ENCODE measurements at places on chromosomes 1 and 21. TPM values are rescaled to one million over a fixed set of nuclear protein-coding genes. Genes with fewer than 3 reads are reported as not detected.

- H3K27me3 ChIP-seq, result no peaks in the 10 kb centered on the region
- peaks cover 14% of the 10 kb centered on the region for H3K4me1 ChIP-seq
- no peak overlapping the region for H3K27ac ChIP-seq
These were observed 277.3 kb upstream of the FMN2 start for GRCh38 chr1:239814306-239814881.

DNA sequence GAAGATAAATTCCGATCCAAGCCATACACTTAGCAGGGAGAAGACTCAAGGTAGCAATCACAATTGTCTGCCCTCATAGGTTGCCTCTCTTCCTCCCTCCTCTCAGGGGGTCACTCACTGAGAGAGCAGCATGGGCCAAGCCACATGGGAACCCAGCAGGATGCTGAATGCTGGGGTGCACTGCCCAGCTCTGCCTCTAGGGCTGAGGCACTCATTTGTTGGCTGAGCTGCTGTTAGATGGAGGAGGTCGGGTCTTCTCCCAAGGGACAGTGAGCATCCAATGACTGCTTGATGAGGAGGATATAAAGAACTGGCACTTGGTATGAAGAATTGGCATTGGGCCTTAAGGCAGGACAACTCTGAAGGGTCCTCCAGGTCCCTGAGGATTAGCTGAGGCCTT, 418.8 kb downstream of the SIPA1L2 start:
- no peak for DNase-seq
- H3K36me3 ChIP-seq, result no peaks in the 10 kb centered on the region
- no peak overlapping the region for H3K4me3 ChIP-seq
- no peaks in the 10 kb centered on the region for H3K4me1 ChIP-seq
- no peak overlapping the region for H3K27ac ChIP-seq
- H3K27me3 ChIP-seq, result no peaks in the 10 kb centered on the region

LCE2B gene
- total RNA-seq, result not detected

MAB21L3 gene
- not detected for total RNA-seq

DNA sequence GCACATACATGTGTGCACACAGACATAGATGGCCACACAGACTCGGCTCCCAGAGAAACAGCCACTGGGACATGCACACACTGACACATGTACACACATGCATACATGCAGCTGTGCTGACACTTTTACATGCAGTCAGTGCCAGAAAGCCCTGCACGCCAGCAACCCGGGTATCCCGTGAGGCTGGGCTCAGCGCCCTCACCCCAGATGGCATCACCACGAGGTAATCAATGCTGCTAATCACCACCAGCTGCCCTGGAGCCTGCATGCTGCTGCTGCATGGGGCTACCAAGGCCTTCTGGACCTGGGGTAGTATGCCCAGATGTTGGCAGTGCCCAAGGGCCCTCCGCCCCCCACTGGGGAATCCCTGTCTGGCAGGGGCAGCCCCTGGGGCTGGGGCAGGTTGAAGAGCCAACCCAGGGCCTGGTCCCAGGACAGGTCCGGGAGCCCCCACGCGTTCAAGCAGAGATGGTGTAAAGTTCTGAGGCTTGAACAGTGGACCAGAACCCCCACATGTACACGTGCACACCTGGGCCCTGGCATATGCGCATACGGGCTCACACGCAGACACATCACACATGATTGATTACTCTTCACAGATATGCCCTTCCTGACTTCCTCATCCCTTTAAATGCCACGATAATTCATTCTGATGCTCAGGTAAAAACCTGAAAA, 2.7 kb upstream of the COL16A1 start:
- no peak overlapping the region for H3K27ac ChIP-seq
- peaks cover 16% of the 10 kb centered on the region for H3K27me3 ChIP-seq
- DNase-seq, result no peak
- no peak overlapping the region for H3K4me3 ChIP-seq

GRCh38 chr1:232968391-232968790, 18.0 kb downstream of the NTPCR start:
- H3K27ac ChIP-seq, result no peak overlapping the region
- H3K36me3 ChIP-seq, result peaks cover 42% of the 10 kb centered on the region
- DNase-seq, result no peak
- H3K27me3 ChIP-seq, result no peaks in the 10 kb centered on the region
- peaks cover 6% of the 10 kb centered on the region for H3K4me1 ChIP-seq

DNA sequence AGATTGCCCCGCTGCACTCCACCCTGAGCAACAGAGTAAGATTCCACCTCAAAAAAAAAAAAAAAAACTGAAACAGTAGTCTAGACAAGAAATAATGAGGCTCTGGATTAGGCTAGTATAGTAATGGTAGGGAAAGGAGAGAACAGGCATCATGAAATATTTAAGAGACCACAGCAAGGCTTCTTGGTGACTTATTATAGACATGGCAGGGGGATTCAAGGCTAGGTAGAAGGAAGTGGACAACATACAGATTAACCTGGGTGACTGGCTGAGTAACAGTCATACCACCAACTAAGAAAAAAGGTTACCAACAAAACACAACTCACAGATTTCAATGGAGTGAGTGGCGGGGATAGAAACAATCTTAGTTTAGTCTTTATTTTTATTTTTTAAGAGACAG, 8.3 kb downstream of the NVL start:
- H3K27ac ChIP-seq, result no peak overlapping the region
- H3K36me3 ChIP-seq, result peaks cover 14% of the 10 kb centered on the region

- peaks cover 3% of the 10 kb centered on the region for H3K4me1 ChIP-seq
- no peak overlapping the region for H3K27ac ChIP-seq
- peaks cover 2% of the 10 kb centered on the region for H3K36me3 ChIP-seq
- no peaks in the 10 kb centered on the region for H3K27me3 ChIP-seq
These were observed 2.9 kb downstream of the NFYC start for GRCh38 chr1:40694353-40694874.

DNA sequence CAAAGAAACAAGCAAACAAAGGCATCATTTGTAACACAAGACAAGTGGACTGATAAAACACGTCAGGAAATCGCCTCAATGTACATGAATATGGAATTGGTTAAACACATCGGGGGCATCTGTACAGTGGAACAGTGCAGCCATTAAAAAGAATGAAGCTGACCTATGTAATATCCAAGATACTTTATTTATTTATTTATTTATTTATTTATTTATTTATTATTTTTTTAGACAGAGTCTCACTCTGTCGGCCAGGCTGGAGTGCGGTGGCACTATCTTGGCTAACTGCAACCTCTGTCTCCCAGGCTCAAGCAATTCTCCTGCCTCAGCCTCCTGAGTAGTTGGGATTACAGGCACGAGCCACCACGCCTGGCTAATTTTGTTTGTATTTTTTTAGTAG, 75.4 kb upstream of the SLC45A1 start:
- H3K4me1 ChIP-seq, result no peaks in the 10 kb centered on the region
- no peak for DNase-seq
- H3K4me3 ChIP-seq, result no peak overlapping the region
- H3K27me3 ChIP-seq, result peaks cover 2% of the 10 kb centered on the region

- H3K36me3 ChIP-seq, result peaks cover 3% of the 10 kb centered on the region
- H3K4me1 ChIP-seq, result no peaks in the 10 kb centered on the region
- H3K27me3 ChIP-seq, result no peaks in the 10 kb centered on the region
These were observed 23.5 kb downstream of the MIA3 start for GRCh38 chr1:222641269-222641948.

GRCh38 chr1:37486680-37487618, 12.6 kb downstream of the ZC3H12A start:
- H3K27me3 ChIP-seq, result no peaks in the 10 kb centered on the region
- H3K36me3 ChIP-seq, result peaks cover 44% of the 10 kb centered on the region
- peak overlapping the region; percentile 58 for H3K27ac ChIP-seq

NLRP3 gene
- 1.4 TPM for total RNA-seq

PTPN22 gene
- 0.35 TPM for total RNA-seq

DNA sequence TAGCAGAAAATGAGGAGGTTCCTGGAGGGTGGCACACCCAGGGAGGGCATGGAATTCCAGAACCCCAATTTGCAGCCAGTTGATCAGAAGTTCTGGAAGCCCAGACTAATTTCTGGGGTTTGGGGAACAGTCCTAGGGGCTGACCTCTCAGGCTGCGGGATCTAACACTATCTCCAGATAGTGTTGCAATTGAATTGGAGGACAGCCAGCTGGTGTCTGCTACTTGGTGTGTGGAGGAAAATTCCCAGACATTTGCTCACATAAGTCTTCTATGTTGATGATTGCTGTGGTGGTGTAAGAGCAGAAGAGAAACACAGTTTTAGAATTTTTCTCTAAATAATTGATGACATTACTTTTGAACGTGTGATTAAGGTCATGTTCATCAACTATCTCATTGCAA, 154.3 kb upstream of the RNPC3 start:
- no peaks in the 10 kb centered on the region for H3K27me3 ChIP-seq
- H3K36me3 ChIP-seq, result no peaks in the 10 kb centered on the region
- no peak overlapping the region for H3K27ac ChIP-seq
- DNase-seq, result no peak
- H3K4me1 ChIP-seq, result no peaks in the 10 kb centered on the region

DNA sequence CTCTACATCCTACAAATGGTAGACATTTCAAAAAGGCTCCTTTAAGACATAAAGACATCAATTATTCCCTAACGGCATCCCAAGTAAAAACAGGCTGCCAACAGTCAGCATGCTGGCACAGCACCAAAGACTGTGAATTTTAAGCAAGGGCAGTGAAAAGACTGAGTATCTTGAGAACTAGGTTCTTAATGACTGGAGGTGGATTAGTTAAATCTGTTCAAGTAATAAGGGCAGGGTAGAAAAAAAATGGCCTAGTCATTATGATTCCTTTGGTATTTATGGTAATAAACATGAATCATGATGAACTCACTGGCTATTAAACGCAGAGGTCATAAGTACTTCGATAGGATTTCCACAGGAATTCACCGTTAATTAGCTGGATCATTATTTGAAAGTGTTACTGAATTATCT, 75.2 kb downstream of the KIFAP3 start:
- peaks cover 4% of the 10 kb centered on the region for H3K36me3 ChIP-seq
- H3K4me3 ChIP-seq, result no peak overlapping the region
- H3K27ac ChIP-seq, result peak overlapping the region; percentile 81
- H3K4me1 ChIP-seq, result peaks cover 5% of the 10 kb centered on the region

DNA sequence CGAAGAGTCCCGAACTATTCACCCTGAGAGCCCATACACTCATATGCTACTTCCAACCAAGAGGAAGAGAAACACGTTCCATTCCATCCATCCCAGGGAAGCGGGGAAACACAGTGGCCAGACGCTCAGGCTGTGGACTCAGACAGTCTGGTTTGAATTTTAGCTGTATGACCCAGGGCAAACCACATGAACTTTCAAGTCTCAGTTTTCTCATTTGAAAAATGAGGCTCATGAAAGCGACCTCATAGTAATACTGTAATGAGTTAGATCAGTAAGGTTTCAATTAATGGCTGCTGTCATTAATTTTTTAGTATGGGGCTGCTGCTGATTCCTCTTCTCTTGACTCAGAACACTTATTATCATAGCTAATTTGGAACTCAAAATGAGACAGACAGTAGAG, 1.5 kb downstream of the FCRL4 start:
- H3K4me3 ChIP-seq, result no peak overlapping the region
- no peak overlapping the region for H3K27ac ChIP-seq
- DNase-seq, result no peak
- peaks cover 2% of the 10 kb centered on the region for H3K27me3 ChIP-seq
- no peaks in the 10 kb centered on the region for H3K36me3 ChIP-seq

DNA sequence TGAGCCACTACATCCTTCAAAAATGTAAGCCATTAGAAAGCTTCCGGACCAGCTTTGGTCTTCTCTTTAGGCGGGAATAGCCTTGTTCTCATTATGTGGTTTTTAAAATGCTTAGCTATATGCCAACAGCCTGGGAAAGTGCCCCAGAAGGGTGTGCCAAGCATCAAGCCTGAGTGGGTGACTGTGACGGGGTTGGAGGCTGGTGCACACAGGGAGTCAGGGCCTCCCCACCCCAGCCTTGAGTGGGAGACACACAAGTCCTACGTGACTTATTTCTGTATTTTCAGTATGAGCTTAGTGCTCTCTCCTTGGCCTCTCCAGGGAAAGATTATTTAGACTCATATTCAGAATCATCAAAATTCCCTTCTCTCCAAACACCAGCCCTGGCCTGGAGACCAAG, 9.8 kb downstream of the UBASH3A start:
- no peak overlapping the region for H3K27ac ChIP-seq
- H3K27me3 ChIP-seq, result peaks cover 14% of the 10 kb centered on the region
- H3K4me1 ChIP-seq, result peaks cover 11% of the 10 kb centered on the region

GRCh38 chr1:37732111-37732780, 32.7 kb downstream of the EPHA10 start:
- peaks cover 19% of the 10 kb centered on the region for H3K27me3 ChIP-seq
- H3K4me3 ChIP-seq, result no peak overlapping the region
- H3K4me1 ChIP-seq, result no peaks in the 10 kb centered on the region
- H3K27ac ChIP-seq, result no peak overlapping the region
- no peak for DNase-seq

SPATA21 gene
- total RNA-seq, result 0.04 TPM

- H3K27me3 ChIP-seq, result peaks cover 27% of the 10 kb centered on the region
- H3K36me3 ChIP-seq, result no peaks in the 10 kb centered on the region
- H3K4me3 ChIP-seq, result no peak overlapping the region
- no peak overlapping the region for H3K27ac ChIP-seq
- DNase-seq, result no peak
These were observed 1.4 kb downstream of the SLC22A15 start for GRCh38 chr1:115977499-115978258.

TNFRSF14 gene
- total RNA-seq, result 11.2 TPM

DNA sequence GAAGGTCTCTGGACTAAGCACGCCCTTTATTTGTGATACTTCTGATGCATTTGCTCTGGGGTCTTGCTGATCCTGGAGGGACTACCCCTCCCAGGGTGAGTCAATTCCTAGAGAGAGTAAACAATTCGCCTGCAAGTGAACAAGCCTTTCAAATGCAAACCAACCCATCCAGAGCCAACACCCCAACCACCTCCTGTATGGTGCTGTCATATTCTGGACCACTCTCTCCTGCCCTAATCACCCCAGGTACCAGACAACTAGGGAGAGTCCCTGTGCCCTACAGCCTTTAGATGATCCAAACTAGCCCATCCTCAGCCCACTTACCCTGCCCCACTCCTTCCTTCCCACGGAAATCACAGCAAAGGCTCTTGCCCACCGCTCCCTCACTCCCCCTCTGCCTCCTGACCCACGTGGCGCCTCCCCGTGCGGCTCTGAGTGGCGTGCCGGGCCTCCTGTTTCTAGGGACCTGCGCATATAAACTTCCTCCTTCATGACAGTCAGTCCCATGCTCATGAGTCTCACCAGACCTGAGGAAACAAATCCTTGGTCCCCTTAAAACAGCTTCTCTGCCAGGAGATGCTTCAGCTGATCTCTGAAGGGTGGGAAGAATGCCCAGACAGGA, 37.2 kb downstream of the ACTA1 start:
- no peak overlapping the region for H3K27ac ChIP-seq
- H3K4me3 ChIP-seq, result no peak overlapping the region
- no peaks in the 10 kb centered on the region for H3K4me1 ChIP-seq
- no peak for DNase-seq
- no peaks in the 10 kb centered on the region for H3K36me3 ChIP-seq

LCE3C gene
- not detected for total RNA-seq

KIF26B gene
- total RNA-seq, result 0.89 TPM

- peaks cover 7% of the 10 kb centered on the region for H3K27me3 ChIP-seq
- no peak overlapping the region for H3K27ac ChIP-seq
- H3K4me1 ChIP-seq, result no peaks in the 10 kb centered on the region
- H3K4me3 ChIP-seq, result no peak overlapping the region
These were observed 6.2 kb upstream of the BMP8A start for GRCh38 chr1:39485046-39485803.

GRCh38 chr1:220294846-220295301, 22.6 kb upstream of the RAB3GAP2 start:
- no peak for DNase-seq
- H3K4me3 ChIP-seq, result no peak overlapping the region
- no peaks in the 10 kb centered on the region for H3K36me3 ChIP-seq
- no peaks in the 10 kb centered on the region for H3K4me1 ChIP-seq
- no peak overlapping the region for H3K27ac ChIP-seq
- H3K27me3 ChIP-seq, result peaks cover 2% of the 10 kb centered on the region

OR2L2 gene
- 0.04 TPM for total RNA-seq

GRCh38 chr1:6438047-6438525, 13.5 kb downstream of the ESPN start:
- H3K4me1 ChIP-seq, result no peaks in the 10 kb centered on the region
- H3K4me3 ChIP-seq, result no peak overlapping the region
- no peak overlapping the region for H3K27ac ChIP-seq
- peak; percentile 49 for DNase-seq
